Right atrium auricular region (tissue), 2 donors: ENCODE measurements at places on chromosomes 7 and 10.

DNA sequence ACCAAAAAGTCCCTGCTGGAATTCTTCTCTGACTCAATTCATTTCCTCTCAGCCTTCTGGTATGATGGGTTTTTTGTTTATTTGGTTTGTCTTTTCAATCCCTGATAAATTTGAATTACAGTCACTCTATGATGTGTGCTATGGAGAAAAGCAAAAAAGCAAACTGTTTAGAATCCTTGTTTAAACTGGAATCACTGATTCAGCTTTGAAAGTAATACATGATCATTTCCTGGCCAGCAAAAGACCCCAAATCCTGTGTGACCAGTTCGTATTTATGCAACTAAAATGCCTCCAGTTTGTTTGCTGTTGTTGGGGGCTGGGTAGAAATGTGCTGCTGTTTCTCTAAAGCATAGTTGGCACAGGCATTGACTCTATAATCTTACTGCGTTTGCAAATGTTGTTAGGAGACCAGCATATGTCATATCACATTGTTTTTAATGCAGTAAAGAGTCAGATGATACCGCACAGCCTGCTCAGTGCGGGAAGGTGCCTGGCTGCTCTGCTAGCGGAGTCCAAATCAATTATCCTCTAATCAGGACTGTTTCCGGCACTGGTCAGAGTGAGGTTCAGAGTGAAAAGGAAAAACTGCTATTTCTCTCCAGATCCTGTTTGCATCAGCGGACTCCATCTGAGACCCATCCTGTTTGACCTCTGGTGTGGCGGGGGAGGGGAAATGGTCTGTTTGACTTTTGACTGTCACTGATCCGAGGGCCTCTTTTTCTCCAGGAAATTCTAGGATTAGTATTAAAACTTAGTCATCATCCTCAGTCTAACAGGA is 40.6 kb upstream of the ADD3 start:
- no peak for DNase-seq

- DNase-seq, result no peak
Measured at GRCh38 chr10:4651404-4652037, 174.5 kb upstream of the AKR1E2 start.

- DNase-seq, result no peak
Measured at GRCh38 chr7:151891182-151891581, 14.3 kb upstream of the PRKAG2 start.

- no peak for DNase-seq
Measured at GRCh38 chr10:128972036-128972405, 495.0 kb upstream of the MGMT start.

DNA sequence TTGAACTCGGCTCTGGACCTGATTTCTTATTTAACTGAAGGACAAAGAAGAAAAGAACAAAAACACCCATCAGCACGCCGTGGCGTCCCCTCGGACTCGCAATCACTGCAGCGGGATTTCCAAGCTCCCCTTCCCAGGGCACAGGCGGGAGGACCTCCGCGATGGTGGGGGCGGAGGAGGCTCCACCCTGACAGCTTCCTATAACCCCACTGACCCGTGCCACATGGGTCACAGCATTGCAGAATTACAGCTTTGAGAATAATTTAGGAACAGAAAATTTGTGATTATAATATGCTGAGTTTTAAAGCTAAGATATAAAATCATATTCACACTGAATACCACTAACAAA is 129.7 kb upstream of the SEC61G start:
- no peak for DNase-seq
